Activated naive CD4-positive, alpha-beta T cell (primary cell): ENCODE measurements at places on chromosomes 6 and 20.

- DNase-seq = no peak
Observed at GRCh38 chr6:72650081-72650745, 28.3 kb downstream of the KCNQ5 start.

GRCh38 chr6:81984599-81984998 lies 232.1 kb upstream of the TENT5A start:
- DNase-seq = no peak

- DNase-seq = no peak
Observed at GRCh38 chr20:44805979-44806620, 4.2 kb downstream of the RIMS4 start.

DNA sequence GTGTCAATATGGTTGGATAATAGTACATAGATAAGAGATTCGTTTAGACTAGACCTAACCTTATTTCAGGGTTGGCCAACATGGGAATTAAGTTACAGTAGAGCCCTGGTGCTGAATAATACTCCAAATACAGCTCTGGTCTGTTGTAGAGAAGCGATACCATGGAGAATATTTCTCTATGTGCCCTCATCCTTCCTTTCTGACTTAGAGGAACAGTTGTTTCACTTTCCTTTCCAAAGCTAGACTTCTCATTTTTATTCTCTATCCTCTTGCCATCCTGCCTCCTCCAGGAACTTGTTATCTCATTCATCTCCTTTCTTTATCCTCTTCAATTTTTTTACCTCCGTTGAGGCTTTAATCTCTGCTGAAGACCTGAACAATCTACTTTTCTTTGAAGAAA lies 68.9 kb downstream of the EDN1 start:
- no peak for DNase-seq

- DNase-seq = no peak
Observed at GRCh38 chr6:148044261-148044751, 298.3 kb upstream of the SASH1 start.

- no peak for DNase-seq
Observed at GRCh38 chr6:136210398-136211165, 39.5 kb downstream of the MTFR2 start.

GRCh38 chr6:114520976-114521375 lies 178.2 kb upstream of the HS3ST5 start:
- DNase-seq = no peak

DNA sequence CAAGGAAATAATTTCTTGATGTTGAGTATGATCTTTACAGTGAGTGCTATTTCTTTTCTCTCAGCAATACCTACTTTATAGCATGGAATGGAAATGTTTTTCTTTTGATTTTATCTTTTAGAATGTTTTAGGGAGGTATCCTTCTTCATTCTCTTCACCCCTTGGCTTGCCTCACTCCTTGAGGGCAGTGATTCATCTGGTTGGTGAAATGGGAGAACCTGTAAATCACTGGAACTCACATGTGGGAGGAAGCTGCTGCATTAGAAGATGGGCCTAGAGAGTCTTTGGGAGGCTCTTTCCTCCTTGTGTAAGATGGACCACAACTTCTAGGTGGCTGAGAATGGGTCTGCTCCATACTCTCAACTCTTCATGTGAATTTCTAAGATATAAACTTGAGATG lies 244.8 kb upstream of the SYNCRIP start:
- no peak for DNase-seq

DNA sequence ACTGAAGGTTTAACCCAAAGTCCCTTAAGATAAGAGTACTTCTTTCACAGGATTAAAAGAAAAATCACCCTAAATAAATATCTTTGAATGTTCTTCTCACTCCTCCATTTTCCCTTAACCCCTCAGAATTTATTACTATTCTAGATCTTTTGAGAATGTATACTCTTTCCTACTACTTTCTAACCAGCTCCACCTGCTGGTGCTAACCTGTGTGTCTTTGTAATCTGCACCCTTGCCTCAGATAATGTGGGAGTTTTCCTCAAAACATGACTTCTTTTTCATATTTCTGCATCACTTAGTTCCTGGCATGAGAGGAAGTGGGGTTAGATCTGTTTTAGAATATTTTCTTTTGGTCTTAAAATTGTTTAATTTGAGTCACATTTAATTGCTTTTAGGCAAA lies 394.2 kb downstream of the BMP2 start:
- DNase-seq = no peak

DNA sequence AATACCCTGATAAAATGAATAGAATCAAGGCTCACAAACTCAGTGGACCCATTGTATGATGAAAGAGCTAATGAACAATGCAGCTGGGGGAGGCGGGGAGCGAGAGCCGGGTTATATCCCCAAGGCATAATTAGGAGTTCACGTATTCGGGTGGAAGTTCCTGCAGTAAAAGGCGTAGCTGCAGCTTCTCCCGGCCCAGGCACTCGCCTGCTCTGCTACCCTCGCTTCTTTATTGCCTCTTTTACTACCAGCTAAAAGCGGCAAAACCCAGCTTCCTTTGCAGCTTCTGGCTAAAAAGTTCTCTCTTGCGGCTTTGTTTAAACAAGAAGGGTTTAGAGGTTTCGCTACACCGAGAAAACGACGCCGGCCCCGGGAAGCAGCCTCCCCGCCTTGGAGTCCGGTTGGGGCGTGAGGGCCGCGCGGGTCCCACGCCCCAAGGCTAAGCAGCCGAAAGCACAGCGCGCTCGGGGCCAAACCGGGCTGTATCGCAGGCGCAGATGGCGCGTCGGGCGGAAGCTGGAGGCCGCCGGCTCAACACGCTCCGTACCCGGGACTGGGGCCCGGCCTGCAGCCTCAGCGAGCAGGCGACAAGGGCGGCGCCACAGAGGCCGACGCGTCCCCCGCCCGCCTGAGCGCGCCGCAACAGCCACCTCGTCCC lies 1.6 kb downstream of the ZBTB2 start:
- DNase-seq = no peak

DNA sequence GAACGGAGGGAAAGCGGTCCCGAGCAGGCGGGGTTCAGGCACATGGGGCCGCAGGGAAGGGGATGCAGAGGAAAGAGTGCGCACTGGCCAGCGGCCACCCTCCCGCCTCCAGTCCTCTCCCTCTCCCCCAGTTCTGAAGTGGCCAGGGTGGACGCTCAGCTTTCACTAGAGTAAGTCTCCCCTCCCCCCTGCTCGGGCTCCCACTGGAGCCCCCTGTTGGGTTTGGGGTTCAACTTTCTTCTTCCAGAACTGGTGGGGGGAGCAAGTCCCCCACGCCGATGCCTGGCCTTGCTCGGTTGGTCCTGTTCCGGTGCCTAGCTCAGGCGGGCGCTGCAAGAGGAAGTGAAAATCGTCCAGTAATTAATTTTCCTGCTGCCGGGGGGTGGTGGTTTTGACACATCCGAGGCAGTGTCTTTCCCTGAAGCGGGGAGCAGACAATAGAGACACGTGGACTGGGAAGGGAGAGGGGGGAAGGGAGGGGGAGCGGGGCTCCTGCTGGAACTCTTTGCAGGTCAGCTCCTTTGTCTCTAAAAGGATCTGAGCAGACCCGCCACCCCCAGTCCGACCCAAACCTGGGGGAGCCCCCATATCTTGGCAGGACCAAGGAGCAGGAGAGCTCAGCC lies 824 bp upstream of the SCRT2 start:
- DNase-seq = no peak

- DNase-seq = no peak
Observed at GRCh38 chr6:167898673-167899311, 72.1 kb downstream of the AFDN start.

DNA sequence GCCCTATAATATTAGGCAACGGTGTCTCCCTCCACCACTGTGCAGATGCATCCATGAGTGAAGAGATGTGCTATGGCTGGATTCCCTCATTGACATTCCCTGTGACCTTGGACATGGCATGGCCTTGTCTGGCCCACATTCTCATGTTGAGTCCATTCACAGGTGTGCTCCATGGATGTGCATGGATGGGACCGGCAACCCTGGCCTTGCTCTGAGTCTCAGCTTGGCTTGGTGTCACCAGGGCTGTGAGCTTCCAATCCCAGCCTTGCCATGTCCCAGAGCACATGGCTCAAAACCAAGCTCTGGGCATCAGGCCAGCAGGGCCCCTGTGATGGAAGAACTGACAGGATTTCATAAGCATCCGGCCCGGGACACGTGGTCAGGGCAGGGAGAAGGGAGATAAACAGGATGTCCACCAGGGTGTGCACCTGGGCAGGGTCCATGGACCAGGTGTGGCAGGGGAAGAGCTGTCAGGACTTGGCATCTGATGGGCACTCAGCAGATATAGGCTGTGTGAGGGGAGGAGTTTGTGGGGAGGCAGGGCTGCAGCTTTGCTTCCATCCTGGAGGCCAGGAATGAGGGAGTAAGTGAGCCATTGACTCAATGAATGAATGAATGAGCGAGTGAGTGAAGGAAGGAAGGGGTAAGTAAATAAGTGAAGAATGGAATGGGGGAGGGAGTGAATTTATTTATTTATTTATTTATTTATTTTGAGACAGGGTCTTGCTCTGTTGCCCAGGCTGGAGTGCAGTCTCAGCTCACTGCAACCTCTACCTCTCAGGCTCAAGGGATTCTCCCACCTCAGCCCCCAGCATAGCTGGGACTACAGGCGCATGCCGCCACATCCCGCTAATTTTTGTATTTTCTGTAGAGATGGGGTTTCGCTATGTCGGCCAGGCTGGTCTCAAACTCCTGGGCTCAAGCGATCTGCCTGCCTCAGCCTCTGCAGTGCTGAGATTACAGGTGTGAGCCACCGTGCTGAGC lies 15.7 kb downstream of the NRSN2 start:
- no peak for DNase-seq

DNA sequence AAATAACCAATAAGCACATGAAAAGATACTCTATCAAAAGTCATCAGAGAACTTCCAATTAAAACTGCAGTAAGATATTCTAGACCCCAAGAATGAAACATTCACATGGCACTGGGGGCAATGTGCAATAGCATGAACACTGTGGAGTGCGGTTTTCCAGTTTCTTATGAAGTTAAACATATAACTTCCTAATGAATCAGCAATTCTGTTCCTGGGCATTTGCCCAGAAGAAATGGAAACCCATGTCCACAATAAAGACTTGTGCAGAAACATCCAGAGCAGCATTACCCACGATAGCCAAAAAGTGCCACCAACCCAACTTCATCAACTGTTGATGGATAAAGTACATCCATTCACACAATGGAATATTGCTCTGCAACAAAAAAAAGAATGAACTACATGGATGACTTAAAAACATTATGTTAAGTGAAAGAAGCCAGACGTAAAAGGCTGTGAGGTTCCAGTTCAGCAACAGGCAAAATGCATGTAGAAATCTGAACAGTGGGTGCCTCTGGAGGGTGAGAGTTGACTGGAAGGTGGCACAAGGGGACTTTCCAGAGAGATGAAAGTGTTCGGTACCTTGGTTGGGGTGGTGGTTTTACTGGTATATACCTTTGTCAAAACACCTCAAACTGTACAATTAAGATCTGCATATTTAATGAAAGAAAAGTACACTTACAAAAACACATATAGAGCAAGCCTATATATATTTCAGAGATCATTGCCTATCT lies 207.2 kb upstream of the ECI2 start:
- DNase-seq = no peak

GRCh38 chr20:56974499-56975250 lies 291.8 kb downstream of the BMP7 start:
- DNase-seq = no peak

- no peak for DNase-seq
Observed at GRCh38 chr6:39446909-39447308, 124.4 kb upstream of the KCNK16 start.

DNA sequence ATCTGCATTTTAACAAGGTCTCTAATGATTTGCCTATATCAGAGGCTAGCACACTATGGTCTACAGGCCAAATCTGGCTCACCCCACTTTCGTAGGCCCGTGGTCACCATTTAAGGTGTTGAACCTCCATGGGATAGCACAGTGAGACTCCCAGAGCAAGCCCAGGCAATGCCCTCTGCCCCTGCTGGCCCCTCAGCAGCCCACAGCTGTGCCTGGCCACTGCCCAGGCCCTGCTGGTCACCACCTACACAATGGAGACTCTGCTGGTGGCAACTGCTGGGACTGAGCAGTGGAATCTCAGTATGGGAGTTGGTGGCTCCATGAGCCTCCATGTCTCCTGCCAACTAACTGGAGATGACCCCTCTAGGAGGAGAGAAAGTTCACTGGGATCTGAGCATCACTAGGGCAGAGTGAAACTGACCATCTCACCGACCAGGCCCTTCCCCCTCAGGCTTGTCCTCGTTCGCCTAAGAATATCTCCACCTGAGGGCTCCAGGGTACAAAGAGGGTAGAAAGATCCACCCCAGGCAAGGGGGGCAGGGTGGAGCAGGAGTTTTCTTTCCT lies 2.3 kb downstream of the ANKRD66 start:
- no peak for DNase-seq

DNA sequence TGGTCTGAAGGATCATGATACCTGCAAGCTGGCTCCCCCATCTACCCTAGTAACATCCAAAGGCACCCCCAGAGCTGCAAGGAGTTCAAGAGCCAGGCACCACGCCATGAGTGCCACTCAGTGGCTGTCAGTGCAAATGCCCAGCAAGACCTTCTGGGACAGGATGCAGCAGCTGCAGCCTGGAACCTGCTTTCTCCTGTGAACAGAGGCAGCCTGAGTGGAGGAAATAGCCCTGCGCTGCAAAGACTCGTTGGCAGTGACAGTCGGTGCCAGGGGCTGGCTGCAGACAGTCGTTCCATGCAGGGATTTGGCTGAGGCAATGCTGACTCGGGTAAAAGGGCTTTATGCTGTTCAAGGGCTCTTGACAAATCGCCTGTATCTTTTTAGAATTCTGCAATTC lies 15.7 kb upstream of the SSTR4 start:
- no peak for DNase-seq

DNA sequence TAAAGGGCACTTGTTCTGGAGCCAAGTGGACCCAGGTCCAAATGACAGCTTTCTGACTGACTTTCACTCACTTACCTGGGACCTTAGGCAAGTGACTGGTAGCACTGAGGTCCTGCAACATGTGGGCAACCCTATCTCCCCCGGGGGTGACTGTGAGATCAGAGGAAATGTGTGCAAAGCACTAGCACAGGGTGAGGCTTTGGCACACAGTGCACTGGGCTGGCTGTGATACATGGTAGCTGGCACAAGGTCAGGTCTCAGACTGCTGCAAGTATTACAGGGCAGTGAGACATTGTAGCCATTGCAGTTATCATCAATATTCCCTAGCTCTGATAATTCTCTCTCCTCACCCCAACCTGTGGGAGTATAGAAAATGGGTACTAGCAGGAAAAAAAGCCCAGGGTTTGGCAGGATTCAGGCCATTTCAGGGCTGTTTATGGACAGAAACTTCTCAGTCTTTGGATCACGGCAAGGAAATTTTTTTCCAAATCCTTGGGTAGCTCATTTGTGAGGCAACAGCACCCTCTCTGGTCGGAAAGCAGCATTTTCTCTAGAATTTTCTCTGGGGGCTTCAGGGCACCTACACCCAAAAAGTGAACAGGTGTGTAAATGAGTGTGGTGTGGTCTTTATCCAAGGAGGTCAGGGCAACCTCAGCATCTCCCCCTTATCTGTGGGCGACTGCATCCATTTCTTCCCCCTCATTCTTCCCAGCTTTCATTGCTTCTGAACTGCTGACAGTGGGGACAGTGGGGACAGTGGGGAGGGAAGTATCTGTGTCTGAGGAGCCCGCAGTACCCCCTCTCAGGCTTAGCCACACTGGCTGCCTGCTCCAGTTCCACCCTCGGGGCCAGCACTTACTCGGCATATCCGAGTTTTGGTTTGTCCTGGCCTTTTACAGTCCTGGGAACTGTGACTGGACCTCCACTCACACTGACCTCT lies 148.7 kb upstream of the PHACTR3 start:
- DNase-seq = no peak

- no peak for DNase-seq
Observed at GRCh38 chr6:63389191-63389844, 69.5 kb upstream of the LGSN start.

- DNase-seq = no peak
Observed at GRCh38 chr6:135149376-135149775, 31.7 kb upstream of the MYB start.

- no peak for DNase-seq
Observed at GRCh38 chr20:23654000-23654399, 16.2 kb upstream of the CST3 start.
